ENCODE measurements at places on chromosomes 3 and 15.

DNA sequence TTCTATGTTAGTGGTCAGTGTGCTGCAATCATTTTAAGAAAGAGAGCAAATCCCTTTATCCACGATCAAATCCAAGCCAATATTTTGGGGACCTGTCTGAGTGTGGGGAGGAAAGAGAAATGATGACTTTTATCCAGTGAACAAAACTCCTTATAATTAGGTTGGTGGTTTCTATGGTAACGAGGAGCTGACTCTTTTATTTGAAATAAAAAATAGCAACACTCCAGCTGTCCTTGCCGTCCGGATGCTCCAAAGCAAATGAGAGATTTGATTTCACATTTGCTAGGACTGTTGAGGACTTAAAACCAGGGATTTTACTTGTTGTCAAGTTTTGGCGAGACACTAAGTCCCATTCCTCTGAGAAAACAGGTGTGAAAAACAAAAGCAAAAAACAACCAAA lies 154.0 kb upstream of the PRICKLE2 start:
- DNase-seq, result no peak

DNA sequence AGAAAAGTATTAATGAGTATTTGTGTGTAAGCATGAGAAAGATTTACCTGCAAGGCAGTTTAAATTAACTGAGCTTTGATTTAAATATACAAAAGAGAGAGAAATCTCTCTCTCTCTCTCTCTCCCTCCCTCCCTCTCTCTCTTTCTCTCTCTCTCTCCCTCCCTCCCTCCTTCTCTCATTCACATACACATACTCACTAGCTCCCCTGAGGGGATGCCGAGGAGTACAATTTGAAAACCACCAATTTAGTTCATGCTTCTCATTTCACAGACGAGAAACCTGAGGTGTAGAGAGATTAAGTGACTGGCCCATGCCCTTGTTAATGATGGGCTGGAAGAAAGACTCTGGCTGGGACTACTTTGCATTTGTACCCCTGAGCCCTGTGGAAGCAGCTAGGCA lies 59.4 kb downstream of the MECOM start:
- no peak for DNase-seq

GRCh38 chr3:35900079-35900478 lies 260.8 kb downstream of the ARPP21 start:
- no peak for DNase-seq

- no peak for DNase-seq
Measured at GRCh38 chr3:46517016-46517783, 19.4 kb downstream of the RTP3 start.

DNA sequence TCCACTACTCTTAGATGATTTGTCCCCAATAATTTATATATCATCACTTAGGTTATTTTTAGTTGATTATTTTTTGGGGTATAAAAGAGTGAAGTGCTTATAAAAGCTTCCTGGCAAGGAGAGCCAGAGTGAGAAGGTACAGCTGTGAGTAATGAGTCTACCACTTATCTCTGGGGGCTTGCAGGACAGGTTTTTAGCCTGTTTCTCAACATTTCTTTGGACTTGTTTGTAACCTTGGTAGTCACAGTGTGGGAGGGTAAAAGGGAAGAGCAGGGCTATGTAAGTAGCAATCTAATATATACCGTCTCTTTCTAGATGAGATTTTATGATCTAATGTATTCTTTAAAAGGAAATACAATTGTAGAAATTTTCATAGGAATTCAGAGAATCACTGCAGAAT lies 321.3 kb upstream of the GOLIM4 start:
- no peak for DNase-seq

DNA sequence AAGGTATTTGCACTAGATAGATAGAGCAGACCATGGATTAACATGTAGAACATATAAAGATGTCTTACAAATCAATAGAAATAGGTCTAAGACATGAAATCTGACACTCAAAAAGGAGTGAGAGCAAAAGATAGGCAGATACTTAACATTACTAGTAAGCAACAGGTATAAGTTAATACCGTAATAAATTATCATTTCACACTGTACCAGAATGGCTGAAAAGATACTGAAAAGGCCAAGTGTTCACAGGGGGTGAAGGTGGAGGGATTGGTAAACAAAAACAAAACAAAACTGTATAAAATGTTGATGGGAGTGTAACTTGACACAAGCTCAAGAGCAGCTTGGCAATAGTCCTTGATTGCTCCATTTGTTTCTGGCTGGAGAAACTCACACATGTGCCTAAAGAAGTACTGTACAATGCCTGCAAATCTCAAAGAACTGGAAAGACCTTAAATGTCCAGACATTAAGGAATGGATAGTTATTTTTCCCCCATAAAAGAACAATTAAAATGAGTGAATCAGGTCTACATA lies 3.5 kb downstream of the NSMCE3 start:
- no peak for DNase-seq

DNA sequence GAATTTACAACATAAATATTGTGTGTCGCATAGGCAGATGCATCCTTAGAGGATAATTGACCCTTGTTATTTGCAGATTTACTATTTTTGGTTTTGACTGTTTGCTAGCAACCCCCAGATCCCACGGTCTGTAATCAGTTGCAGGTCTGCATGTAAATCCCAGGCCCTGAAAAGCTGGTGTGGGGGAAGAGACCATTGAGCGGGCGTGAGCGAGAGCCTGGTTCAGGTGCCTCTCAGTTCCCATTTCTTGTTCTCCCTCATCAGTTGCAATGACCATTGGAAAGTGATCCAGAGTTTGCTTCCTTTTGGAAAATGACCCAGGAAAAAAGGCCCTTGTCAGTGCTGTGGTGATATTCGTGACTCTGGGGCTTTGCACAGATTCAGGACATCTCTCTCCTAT lies 238.9 kb downstream of the UACA start:
- no peak for DNase-seq

DNA sequence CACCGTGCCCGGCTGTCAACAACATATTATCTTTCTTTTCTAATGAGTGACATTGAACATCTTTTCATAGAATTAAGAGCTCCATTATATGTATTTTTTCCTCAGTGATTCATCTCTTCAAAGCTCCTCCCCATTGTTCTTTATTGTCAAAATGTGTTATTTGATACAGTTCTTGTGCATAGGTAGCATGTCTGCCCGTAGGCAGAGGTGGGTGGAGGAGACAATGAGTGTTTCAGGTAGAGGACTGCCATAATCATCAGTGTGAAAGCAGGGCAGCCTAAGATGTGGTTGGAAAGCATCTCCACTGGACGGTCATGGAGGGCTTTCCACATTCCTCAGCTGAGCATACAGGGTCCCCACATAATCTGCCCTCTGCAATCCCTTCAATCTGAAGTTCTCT lies 452.0 kb upstream of the MCTP2 start:
- DNase-seq, result no peak

DNA sequence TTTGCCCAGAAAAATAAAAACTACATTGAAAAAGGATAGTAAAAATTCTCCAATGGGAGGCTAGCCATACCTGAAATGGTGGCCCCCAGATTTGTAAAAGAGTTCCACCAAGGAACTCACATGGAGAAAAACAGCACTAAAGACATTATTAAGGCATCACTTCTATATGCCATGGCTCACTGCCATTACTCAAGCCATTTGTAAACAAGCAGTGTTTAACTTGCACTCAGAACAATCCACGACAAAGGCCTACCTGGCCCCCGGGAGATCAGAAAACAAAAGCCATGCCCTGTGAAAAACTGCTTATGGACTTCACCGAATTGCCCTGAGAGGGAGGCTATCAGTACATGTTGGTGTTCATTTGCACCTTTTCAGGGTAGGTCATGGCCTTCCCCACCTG lies 19.6 kb downstream of the CCR8 start:
- no peak for DNase-seq

- DNase-seq, result no peak
Measured at GRCh38 chr15:45401665-45402161, 23.4 kb upstream of the GATM start.

Measured in stimulated activated CD4-positive, alpha-beta T cell treated with anti-CD3 and anti-CD28 coated beads, Interleukin-1b, Interleukin-23, amount 100 ng/mL, for 1 hour (primary cell).